ENCODE measurements at places on chromosomes 12 and 14.
A peak's percentile ranks its signal among the peaks of the same experiment; 100 is the strongest.

GRCh38 chr14:81673930-81674329 lies 140.3 kb upstream of the SEL1L start:
- DNase-seq: no peak

GRCh38 chr12:124767066-124767821 lies 96.4 kb downstream of the SCARB1 start:
- peak; percentile 62 for DNase-seq

DNA sequence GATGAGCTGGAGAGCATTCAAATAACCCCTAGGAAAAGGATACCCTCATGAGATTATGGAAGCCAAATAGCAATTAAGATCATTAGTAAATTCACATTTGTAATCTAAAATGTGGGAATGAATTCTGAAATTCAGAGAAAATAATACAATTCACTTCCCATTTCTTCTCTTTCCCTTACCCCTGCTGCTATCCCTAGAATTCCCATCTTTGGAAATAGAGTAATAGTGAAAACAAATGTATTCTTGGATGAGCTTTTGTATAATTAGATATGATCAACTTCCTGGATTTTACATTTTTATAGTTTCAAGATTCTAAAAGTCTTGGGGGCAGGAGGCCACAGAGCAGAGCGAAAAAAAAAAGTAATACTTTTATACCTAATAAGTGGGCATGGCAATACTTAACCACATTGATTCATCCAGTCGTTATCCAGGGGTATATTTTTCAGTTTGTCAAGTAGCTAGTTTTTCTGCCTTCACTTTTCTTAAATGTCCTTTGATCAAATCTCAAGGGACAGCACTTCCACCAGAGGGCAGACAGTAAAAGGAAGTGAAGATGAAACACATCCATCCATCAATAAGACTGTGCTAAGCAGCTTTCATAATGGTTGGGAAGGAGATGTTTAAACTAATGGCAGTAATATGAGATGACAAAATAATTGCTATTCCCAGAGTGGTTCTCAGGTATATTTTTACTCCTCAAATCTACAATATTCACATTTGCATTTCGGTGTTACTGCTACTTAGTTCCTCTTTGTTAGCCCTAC lies 401.3 kb downstream of the DIO2 start:
- peak; percentile 86 for DNase-seq

GRCh38 chr14:74636424-74637177 lies 24.6 kb upstream of the LTBP2 start:
- DNase-seq: no peak

DNA sequence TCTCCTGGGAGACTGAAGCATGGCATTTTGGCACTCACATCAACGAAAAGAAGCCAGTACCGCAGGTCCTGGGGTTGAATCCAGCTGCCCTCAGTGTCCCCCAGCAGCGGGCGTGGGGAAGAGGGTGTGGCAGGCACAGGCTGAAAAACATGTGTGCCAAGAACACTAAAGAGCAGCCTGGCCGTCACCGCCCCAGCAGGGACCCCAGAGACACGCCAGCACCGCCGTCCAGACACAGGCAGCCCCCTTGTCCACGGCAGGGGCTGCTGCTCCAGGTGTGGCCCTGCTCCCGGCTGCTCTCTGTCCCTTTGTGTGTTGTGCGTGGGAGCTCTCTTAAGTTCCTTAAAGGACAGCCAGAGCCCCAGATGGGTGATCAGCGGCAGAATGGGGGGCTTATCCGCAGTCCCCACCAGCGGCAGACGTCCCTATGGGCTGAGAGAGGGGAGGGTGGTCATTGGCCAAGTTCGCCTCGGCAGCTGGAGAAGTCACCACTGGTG lies 556 bp downstream of the PHETA1 start:
- no peak for DNase-seq

DNA sequence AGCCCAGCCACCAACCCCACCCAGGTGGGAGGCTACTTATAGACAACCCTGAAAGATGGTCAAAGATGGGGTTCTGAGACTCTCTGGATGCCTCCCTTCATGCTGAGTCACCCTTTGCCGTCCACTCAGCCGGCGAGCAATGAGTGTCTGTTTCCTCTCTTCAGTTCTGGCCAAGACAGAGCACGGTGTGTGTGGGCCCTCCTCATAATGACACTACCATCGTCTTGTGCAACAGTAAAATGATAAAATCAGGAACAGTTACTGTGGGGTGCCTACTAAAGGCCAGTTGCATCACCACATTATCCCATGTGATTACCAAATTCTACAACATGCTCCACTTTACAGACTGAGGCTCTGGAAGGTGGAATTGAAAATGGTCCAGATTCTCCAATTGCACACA lies 7.0 kb upstream of the BDKRB1 start:
- DNase-seq: no peak

GRCh38 chr12:13257356-13257875 lies 60.9 kb downstream of the EMP1 start:
- no peak for DNase-seq

- no peak for DNase-seq
Observed at GRCh38 chr12:126185025-126185424, 1119.8 kb downstream of the AACS start.

- DNase-seq: peak; percentile 56
Observed at GRCh38 chr14:35215110-35215813, 76.9 kb upstream of the PSMA6 start.

GRCh38 chr12:95368931-95369330 lies 105.0 kb upstream of the METAP2 start:
- no peak for DNase-seq

DNA sequence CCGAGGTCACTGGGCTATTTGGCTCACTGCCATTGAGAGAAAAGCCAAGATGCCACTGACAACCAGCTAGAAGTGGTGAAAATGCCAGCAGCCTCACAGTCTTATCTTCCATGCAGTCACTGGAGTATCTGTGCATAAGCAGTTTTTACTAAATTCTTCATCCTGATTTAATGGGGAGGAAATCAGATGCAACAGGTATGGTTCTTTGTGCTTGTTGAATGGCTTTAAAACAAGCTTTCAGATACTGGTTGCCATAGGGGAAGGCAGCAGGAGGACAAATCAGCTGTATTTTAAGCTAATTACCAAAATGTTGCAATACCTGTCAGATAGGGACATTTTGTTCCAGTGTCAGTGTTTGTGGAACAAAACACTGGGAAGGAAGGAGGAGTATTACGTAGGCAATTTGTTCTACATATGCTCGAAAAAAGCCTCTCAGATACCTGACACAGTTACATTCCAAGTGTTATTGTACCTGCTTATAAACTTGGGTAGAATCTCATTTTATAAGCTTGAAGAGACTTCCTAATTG lies 54.1 kb upstream of the ARHGAP5 start:
- DNase-seq: no peak

DNA sequence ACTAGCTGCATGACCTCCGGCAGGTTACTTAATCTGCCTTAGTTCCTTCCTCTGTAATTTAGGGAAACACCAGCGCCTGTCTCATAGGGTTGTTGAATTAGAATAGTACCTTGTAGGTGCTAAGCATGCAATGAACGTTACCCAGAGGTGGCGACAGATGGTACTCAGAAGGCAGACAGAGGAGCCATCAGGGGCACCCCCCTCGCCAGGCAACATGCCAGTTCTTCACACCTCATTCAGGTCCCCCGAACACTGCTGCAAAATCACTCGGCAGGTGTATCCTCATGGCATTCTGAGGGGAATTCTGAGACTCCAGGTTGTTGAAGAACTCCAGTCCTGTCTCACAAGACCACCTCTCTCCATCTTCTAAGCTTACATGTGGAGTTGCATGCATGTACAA lies 10.1 kb downstream of the ISM2 start:
- no peak for DNase-seq

- no peak for DNase-seq
Observed at GRCh38 chr12:132376464-132376830, 47.1 kb upstream of the GALNT9 start.

DNA sequence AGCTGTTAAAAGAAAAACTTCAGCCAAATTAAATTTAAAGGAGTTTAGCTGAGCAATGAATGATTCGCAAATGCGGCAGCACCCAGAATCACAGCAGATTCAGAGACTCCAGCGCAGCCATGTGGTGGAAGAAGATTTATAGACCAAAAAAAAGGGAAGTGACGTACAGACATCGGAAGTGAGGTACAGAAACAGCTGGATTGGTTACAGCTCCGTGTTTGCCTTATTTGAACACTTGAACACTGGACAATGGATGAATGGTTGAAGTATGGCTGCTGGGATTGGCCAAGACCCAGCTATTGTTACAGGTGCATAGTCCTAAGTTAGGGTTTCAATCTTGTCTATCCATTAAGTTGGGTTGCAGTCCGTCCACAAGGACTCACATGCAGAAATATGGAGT lies 42.6 kb downstream of the GALNT8 start:
- DNase-seq: no peak

DNA sequence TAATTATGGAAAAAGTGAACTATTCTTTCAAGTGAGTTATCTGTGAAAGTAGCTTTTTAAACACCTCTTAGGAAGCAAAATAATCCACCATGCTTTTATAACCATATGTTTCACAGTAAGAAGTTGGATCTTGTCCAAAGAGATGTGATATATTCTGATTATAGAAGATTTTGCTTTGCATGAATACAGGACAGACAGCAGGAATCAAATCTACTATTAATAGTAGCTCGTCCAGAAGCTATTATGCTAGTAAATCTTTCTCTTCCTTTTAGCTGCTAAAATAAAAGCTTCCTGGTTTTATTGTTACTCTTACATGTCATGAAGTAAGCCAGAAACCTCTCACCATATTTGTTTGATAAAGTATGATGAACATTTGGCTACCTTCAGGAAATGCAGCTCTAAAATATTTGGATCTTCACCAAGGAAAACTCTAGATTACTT lies 257.0 kb downstream of the IPO8 start:
- DNase-seq: no peak

DNA sequence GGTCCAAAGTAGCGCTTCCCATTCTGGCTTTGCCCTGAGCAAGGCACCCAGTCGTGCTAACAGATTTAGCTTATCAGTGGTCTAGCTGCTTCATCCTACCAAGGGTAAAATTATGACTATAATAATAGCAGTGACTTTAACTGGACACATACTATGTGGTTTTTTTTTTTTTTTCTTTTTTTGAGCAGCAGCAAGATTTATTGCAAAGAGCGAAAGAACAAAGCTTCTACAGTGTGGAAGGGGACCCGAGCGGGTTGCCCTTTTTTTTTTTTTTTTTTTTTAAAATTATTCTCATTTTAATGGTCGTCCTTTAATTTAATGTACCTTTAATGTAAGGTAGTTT lies 505 bp downstream of the HELB start:
- no peak for DNase-seq

DNA sequence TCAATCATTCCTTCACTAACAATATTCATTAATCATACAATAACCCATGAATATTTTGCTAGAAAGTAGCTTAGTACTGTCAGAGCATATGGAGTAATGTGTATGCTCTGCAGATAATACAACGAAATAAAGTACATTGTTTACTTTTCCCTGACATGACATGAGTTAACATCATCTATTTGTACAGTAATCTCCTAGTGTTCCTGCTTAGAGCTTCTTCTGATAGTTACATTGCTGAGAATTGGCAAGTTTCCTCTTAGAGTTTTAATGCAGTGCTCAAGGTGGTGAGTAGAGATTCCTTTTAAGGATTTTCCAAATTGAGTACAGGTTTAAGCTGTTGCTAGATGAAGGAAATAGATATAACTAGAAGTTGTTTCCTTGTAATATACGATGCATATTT lies 164.5 kb upstream of the NPAS3 start:
- DNase-seq: no peak

- no peak for DNase-seq
Observed at GRCh38 chr14:81709681-81710080, 176.0 kb upstream of the SEL1L start.

GRCh38 chr14:67722293-67722692 lies 20.6 kb downstream of the RDH12 start:
- peak; percentile 66 for DNase-seq

DNA sequence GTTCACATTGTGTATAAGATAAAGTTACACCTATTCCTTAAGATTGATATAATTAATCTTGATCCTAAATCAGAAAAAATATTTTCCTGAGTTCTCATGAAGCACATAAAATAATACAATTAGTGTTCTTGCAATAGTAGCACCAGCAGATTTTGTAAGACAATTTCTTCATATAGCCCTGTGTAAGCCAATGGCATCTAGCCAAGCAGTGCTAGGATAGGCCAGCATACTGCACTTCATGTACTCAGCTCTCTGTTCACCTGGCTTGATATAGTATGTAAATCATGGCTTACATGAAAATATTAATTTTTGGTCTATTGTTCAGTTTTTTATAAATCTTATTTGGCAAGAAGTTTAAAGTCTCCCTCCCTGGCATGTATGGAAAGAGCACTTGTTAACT lies 1.9 kb downstream of the KLRF2 start:
- DNase-seq: no peak

- no peak for DNase-seq
Observed at GRCh38 chr12:113057565-113058485, 1.3 kb downstream of the DTX1 start.

GRCh38 chr12:76457010-76457409 lies 102.6 kb downstream of the OSBPL8 start:
- DNase-seq: no peak

DNA sequence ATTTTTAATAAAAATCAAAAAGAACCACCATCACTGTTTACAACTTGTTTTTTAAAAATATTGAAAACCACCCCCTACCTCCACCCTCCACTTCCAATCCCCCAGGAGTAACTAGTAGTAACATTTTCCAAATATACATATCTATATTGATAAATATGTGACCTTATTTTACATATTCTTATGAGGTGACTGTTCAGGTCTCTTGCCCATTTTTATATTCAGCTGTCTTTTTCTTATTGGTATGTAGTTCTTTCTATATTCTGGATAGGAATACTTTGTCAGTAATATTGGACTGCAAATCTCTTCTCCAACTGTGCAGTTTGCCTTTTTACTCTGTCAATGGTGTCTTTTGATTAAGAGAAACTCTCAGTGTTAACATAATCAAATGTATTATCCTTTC lies 59.0 kb upstream of the EIF5 start:
- no peak for DNase-seq

DNA sequence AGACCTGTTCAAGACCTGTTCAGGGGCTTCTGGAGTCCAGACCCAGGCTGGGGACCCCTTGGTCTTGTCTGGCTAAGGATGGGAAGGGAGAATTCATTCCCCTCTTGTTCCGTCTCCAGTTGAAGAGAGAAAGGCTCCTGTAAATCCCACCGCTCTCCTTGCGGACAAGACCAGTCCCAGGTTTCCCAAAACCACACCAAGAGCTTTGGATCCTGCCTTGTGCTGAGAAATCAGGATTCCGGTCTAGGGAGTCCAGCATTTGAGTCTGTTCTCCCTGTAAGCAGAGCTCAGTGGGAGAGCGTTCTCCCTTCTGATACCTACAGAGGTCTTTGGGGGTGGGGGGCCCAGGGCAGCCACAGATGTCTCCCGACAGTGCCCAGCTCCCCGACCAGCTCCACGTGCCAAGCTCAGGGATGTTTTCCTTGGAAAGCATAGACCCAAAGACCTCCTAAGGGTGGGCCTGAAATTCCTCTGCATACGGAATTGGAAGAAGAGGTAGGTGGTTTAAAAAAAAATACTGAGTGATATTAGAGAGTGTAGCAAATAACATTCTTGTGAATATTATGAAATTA lies 1.9 kb downstream of the HOXC13 start:
- no peak for DNase-seq

GRCh38 chr12:55681142-55682077 lies 26.3 kb downstream of the ITGA7 start:
- DNase-seq: peak; percentile 22
